ENCODE measurements at places on chromosomes 4 and X.

DNA sequence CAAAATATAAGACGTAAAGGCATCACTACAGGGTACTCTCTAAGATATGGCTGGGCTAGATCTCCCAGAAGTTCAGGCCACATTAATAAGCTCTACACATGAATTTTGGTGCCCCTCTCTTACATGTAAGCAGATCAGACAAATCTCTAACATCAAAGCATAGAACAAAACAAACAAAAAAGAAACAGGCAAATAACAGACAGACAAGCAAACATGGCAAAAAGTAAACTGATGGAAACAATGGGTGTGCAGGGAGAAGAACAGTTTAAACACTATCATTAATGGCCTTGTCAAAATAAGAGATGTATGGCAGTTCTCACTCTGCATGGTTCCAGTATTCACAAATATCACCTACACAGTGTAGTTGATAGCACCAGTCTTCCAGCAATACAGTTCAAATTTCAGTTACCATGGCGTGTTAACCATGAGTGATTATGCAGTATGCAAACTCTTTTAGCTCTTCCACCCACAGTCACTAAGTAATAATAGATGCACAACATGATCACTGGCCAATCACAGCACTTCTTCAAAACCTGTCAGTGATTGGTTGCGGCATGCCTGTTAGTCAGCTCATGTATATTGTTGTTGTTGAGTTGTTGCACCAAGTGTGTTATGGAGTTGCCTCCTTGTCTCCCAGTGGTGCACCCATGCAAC lies 110.7 kb upstream of the TLR3 start:
- no peak for DNase-seq

DNA sequence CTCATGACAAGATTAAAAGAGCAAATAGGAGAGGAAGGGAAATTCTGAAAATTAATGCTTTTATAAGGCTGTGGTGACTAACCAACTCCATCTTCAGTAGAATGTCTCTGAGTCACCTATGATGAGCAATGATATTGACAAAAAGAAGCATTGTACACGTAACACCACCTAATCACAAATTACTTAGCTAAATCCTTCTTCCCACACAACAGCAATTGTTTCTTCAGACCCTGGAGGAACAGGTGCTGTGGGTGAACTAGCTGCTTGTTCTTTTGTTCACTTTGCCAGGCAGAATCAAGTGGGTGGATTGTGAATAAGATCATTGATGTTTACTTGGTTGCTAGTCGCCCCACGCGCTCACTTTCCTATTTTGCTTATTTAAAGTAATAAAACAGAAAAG lies 315.5 kb downstream of the CAMK2D start:
- DNase-seq: no peak

DNA sequence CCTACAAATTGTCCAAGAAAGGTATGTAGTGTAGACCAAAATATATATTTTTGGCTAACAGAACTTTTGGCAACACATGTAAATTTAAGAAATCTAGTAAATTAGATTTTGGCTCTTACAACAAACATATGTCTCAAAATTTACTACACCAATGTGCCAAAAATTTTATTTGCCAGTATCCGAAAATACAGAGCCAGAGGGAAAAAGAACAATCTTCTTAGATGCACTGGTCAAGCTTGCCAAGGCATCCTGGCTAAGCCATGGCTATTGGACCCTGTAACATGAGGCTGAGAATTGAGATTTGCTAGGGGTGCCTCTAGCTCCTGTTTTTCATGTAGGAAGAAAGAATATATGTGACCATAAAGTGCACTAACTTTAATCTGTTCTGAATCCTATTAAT lies 91.8 kb downstream of the GABRG1 start:
- DNase-seq: no peak

DNA sequence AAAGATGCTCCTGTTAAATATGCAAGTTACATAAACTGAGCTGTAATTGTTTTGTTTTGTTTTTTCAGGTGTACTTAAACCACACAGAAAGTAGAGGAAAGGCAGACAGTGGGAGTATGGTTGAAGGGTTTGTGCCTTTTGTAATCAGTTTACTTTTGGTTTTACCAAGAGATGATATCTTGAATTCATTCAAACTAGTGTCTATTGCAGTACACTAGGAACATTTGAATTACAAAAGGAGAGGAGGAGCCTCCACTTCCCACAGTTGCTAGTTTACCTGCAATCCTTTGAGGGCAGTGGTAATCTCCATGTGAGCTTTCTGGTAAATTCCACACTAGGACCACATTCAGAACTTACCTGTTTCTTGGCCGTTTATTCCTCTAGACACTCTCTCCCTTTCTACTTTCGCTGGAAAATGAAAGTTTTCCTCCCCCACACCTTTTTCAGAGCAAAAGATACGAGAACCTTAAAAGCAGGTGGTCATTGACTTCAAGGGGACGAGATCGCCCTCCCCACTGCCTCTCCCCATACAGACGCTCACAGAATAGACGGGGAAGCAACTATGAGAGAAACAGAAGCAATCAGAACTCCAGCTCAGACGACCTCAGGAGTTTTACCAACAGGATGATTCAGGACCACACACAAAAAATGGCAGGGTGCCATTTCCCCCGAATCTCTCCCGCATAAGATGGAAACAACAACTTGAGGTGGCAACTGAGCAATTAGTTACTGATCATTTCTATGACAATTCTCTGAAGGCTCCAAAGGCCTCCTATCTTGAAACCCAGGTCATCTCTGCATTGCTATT lies 3.3 kb downstream of the RBM47 start:
- no peak for DNase-seq

DNA sequence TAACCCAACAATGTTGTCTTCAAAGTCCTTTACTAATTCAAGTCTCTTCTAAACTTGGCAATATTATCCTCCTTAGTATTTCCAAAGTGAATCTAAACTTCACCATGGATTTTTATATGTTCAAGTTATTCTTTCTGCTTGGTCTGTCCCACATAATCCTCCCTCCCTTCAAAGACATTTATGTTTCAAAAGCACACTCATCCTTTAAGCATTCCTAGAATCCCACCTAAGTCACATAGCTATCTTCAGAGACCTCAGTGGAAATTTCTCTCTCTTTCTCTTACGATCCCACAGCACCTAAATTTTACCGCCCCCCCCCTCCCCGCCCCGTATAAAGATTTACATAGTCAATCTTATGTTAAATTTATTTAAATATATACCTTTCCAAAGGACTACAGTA lies 314.9 kb upstream of the GRIA3 start:
- DNase-seq: no peak

DNA sequence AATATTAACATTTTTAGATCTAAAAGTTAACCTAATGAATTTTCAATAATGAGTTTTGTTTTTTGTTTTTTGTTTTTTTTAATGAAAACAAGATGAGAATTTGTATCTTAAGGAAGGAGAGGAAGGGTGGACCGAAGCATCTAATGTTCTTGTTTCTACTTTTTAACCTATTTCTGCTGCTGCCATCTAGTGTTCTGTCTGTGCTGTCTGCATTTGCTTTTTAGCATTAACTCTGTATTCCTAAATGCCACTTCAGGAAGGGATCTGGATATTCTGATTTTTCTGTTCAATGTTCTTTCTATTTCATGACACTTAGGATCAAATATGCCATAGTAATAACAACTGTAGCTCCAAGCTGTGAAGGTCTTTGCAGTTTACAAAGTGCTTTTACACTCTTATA lies 161.7 kb downstream of the BRWD3 start:
- DNase-seq: no peak

Measured in GM18507 (cell line).